ENCODE measurements at places on chromosomes 11 and 22. TPM values are rescaled to one million over a fixed set of nuclear protein-coding genes. Genes with fewer than 3 reads are reported as not detected.

Gene MS4A14
- 0.19 TPM for polyA plus RNA-seq

Gene TUBA8
- polyA plus RNA-seq = 3.5 TPM

Gene CHADL
- polyA plus RNA-seq = 4.5 TPM

Gene PNPLA5
- polyA plus RNA-seq = not detected

Gene ZNF280B
- 0.85 TPM for polyA plus RNA-seq

Gene CST6
- not detected for polyA plus RNA-seq

Gene RFPL3
- 0.21 TPM for polyA plus RNA-seq

Gene SLC6A5
- polyA plus RNA-seq = not detected

Gene OR52E8
- polyA plus RNA-seq = not detected

Gene TRIM66
- polyA plus RNA-seq = 6.1 TPM

Gene SCGB1D4
- polyA plus RNA-seq = not detected

Gene TSSK2
- 0.27 TPM for polyA plus RNA-seq

Gene MYO7A
- polyA plus RNA-seq = 6.8 TPM

Gene OR9G4
- polyA plus RNA-seq = not detected

Gene RIMBP3C
- not detected for polyA plus RNA-seq

Gene GSTT2B
- polyA plus RNA-seq = 16.8 TPM

Gene NFRKB
- polyA plus RNA-seq = 12.6 TPM

Gene CECR2
- 0.89 TPM for polyA plus RNA-seq

Gene C11orf91
- polyA plus RNA-seq = not detected

Gene NAV2
- polyA plus RNA-seq = 5.8 TPM

Gene C11orf98
- polyA plus RNA-seq = 70.8 TPM

Gene OR51G2
- polyA plus RNA-seq = not detected

Gene DNAJC24
- 8.5 TPM for polyA plus RNA-seq

Gene LRRC10B
- 10.2 TPM for polyA plus RNA-seq

Gene MAJIN
- polyA plus RNA-seq = 0.19 TPM

Gene FGF3
- polyA plus RNA-seq = not detected

Gene SAA2
- 0.49 TPM for polyA plus RNA-seq

Gene SLC39A13
- 55.6 TPM for polyA plus RNA-seq

Gene BLID
- not detected for polyA plus RNA-seq

Gene RTN4RL2
- 2.6 TPM for polyA plus RNA-seq

Gene CCDC116
- polyA plus RNA-seq = 1.3 TPM

Gene ANO5
- 1.3 TPM for polyA plus RNA-seq

Gene SLC22A24
- polyA plus RNA-seq = not detected

Gene GPR83
- 0.11 TPM for polyA plus RNA-seq

Gene CLCF1
- 9.4 TPM for polyA plus RNA-seq

Gene OR8G1
- polyA plus RNA-seq = not detected

Gene SHANK2
- 25.7 TPM for polyA plus RNA-seq

Gene SMIM35
- not detected for polyA plus RNA-seq

Gene LGR4
- 27.0 TPM for polyA plus RNA-seq

Gene IL17REL
- not detected for polyA plus RNA-seq

Gene OR51B2
- polyA plus RNA-seq = not detected

Gene USH1C
- polyA plus RNA-seq = 10.1 TPM

Gene UCP2
- 16.1 TPM for polyA plus RNA-seq

Gene SMCO4
- polyA plus RNA-seq = 15.6 TPM

Gene OR8H3
- not detected for polyA plus RNA-seq

Gene LMO2
- polyA plus RNA-seq = 10.8 TPM

Gene FUT4
- 2.4 TPM for polyA plus RNA-seq

Gene MPZL3
- 3.8 TPM for polyA plus RNA-seq

Gene P2RX3
- not detected for polyA plus RNA-seq

Gene IGF2
- polyA plus RNA-seq = 26.9 TPM

Gene MRGPRX4
- polyA plus RNA-seq = not detected
